ENCODE measurements at places on chromosomes 12 and 14.

DNA sequence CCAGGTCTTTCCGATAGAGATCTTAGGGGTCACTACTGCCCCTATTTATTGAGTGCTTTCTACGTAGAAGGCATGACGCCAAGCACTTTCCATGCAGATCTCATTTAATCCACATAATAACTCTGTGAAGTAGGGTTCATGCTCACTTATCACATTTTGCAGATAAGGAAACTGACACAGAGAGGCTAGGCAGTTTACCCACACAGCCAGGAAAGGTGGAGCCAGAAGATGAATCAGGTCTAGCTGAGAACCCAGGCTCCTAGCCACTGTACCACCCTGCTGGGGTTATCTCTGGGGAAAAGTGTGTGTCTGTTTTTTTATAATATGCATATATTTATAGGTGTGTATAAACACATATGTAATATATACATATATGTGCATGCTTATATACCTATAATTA, 83.6 kb downstream of the KSR2 start:
- DNase-seq, result no peak

DNA sequence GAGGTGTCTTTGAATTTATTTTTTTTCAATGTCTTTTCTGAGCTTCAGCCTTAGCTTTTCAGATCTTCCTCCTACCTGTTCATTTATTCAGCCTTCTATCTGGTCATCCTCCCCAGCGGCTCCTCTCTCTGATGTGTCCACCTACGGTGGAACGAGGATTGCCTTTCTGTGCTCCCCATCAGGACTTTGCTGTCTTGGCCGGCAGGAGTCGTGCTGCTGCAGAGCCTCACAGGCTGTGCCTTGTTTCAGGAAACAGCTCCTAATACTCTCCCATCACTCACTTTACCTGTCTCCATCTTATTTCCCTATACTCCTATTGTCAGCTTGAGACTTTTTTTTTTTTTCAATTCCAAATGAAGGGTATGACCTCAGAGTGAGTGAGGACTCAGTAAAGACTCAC, 76.9 kb downstream of the KICS2 start:
- DNase-seq, result no peak

GRCh38 chr12:29216266-29216665, 67.2 kb downstream of the FAR2 start:
- DNase-seq, result no peak

- no peak for DNase-seq
Observed at GRCh38 chr12:101654442-101654841, 43.0 kb upstream of the CHPT1 start.

DNA sequence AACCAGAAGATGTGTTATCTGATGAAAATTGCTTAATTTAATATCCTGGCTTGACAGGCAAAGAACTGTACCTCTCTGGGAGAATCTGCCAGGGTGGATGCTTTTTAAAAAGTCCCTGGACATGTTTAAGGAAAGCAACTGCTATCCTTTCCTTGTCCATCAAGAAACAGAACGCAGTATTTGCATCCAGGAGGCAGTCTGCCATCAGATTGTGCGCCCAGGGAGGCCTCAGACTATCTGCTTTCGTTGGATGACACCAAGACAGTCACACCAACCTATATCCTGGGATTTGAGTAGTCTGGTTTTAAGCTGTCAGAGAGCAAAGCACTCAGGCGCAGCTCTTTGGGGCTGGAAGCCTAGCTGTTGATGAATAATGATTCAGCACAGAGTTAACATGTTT, 121.9 kb downstream of the TBX5 start:
- DNase-seq, result no peak

- peak; percentile 87 for DNase-seq
Observed at GRCh38 chr14:97977651-97978261, 1180.6 kb downstream of the VRK1 start.

DNA sequence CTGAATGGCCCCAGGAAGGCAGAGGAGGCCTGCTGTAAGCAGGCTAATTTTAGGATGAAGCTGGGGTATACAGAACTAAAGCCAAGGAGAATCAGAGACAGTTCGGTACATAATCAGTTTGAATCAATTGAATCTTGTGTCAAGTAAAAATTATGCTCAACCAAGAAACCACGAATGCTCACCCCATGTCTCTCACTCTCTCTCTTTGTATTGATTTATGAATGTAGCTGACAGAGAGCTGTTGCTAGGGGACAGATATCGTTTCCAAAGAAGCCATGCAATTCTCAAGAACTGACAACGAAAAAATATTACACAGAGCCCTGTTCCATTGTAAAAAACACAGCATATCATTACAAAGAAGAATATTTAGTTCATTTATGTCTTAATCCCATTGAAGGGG, 151.1 kb upstream of the PKP2 start:
- no peak for DNase-seq

DNA sequence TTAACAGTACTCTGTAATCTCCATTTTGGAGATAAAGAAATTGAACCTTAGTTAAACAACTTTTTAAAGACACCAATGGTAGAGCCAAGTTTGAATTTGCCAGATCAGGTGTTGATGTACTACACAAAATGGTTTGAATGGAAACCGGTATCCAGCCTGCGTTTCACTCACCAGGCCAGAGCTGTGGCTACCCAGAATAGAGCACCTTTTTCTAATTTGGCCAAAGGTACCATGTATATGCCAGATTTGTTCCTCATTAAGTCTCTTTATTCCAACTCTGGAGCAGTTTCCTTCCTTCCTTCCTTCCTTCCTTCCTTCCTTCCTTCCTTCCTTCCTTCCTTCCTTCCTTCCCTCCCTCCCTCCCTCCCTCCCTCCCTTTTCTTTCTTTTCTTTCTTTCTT, 39.3 kb downstream of the PALS1 start:
- no peak for DNase-seq

DNA sequence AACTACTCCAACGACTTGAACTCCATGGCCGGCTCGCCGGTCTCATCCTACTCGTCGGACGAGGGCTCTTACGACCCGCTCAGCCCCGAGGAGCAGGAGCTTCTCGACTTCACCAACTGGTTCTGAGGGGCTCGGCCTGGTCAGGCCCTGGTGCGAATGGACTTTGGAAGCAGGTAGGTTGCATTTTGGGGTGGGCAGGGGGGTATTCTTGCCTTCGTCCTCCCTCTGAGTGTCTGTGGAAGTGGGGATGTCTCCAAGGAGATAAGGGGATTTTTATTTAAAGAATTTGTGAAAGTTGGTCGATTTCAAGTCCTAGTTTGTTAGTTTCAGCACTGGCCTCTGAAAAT, 1.3 kb downstream of the ASCL1 start:
- DNase-seq, result no peak

DNA sequence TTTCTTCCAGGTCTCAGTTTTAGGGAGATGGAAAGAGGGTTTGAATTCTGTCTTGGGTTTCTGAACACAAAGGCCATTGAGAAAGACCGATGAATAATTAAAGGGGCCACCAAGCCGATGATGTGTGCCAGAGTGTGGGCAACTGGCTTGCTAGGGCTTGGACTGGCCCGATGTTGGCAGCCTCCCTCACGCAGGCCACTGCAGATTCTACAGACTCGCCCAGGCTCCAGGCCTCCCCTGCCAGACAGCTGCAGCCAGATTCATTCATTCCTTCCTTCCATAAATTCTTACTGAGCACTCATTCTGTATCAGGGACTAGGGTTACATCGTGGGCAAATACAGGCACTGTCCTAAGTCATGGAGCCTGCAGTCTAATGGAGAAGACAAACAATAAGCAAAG, 34.9 kb downstream of the ACTN1 start:
- no peak for DNase-seq

DNA sequence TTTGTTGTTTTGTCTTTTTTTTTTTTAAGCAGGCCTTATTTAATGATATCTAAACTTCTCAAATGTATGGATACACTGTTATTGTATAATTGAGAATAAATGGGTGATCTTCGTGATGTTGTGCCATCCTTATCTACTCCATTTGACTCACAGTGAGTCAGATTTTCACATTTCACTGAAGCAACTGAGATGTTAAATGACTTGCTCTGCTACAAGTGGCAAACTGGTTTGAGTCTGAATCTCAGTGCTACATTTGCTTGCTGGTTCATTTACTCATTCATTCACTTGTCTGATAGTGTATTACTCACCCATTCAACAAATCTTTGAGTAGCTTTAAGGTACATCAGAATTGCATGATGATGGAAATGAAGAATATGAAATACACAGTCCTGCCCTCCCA, 2.6 kb downstream of the KIAA0586 start:
- no peak for DNase-seq

GRCh38 chr12:50751948-50752721, 11.8 kb upstream of the ATF1 start:
- DNase-seq, result no peak

- DNase-seq, result no peak
Observed at GRCh38 chr14:62289471-62289870, 527.3 kb downstream of the SNAPC1 start.

GRCh38 chr14:90454041-90455000, 57.5 kb downstream of the CALM1 start:
- DNase-seq, result peak; percentile 87

DNA sequence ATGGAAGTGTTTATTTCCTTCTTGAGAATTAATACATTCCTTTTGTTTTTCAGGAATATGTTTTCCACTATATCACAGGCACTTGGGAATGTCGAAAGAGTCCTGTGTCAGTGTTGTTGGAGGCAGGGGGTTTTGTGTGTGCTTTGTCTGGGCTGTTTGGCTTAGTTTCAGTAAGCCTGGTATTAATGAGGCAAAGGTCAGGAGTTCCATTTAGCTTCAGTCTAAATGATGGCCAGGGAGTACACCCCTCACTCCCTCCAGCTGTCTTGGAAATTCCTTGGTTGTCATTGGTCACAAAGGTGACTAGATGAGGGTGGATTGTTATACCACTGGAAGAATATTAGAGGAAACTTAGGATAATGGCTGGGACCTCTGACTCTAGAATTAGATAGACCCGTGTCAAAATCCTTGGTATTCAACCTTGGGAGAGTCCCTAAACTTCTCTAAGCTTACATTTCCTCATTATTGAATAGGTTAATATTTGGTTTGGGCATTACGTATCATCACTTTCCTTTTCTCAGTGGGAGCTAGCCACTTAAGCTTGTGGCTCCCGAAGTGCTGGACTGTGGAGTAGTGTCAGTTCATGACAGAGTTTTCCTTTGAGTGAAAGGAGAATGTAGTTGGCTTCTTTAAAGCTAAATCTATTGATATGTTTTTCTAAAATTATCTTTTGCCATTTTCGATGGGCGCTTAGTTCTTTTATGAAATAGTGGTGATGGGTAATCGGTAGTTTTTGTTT, 5.2 kb downstream of the FRS2 start:
- DNase-seq, result no peak

DNA sequence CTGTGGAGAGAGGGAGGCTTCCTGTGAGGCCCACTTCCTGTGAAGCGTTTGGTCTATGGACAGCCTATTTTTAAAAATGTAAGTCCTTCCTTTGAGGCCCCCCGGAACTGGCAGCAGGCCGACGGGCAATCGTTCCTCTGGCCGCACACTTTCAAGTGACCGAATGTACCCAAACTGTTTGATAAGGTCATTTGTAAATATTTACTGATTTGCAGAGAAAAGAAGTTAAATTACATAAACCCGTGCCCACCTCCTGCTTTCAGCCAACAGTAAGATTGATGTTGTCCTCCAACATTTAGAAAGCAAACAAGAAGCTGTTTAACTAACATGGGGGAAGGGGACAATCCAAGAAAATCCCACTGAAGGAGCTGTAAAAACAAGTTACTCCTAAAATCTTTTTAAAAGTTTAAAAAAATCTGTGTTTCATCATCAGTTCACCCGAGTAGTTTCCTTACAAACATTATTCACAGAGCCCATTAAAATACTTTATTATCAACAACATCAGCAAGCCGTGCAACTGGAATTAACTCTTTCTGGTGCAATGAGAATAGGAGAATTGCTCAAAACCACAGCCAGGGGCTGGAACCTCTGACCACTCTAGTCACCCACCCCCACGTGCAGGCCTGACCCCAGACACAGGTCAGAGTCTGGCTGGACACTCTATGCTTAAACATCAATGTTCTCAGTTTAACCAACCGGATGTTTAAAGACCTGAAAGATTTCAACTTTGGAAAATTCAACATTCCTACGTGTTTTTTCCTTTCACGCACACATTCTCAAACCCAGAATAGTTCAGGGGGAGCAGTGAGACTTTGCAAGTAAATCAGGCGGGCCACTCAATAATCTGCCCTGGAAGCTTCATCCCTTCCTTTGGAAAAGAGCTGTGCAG, 65.3 kb downstream of the FOXN3 start:
- peak; percentile 80 for DNase-seq

Data from right hindlimb (tissue), 1 donor.